ENCODE measurements at places on chromosomes 16 and 17.

- peak; percentile 45 for DNase-seq
- H3K27me3 ChIP-seq: no peaks in the 10 kb centered on the region
- no peak overlapping the region for H3K4me3 ChIP-seq
- no peak overlapping the region for H3K27ac ChIP-seq
Measured at GRCh38 chr17:79706931-79707850, 23.6 kb upstream of the ENPP7 start.

DNA sequence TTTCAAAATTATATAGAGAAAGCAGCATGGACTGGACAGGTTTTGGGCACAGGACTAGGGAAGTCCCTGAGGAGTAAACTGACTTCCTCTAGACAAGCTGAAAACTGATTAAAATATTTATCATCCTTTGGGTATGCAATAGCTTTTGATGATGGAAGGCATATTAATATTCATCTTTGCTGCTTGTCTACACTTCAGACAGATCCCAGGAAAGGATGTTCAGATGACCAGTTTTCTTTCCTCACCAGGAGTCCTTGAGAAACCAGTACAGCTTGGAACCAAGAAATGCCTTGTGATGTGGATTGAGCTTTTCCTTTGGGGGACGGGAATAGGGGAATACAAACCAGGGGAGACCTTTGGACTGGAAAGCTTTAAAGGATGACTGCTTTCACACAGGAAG, 195.5 kb downstream of the FTO start:
- H3K27me3 ChIP-seq: no peaks in the 10 kb centered on the region
- no peak overlapping the region for H3K4me3 ChIP-seq
- H3K4me1 ChIP-seq: peaks cover 18% of the 10 kb centered on the region
- no peaks in the 10 kb centered on the region for H3K36me3 ChIP-seq
- H3K27ac ChIP-seq: no peak overlapping the region
- DNase-seq: peak; percentile 7

DNA sequence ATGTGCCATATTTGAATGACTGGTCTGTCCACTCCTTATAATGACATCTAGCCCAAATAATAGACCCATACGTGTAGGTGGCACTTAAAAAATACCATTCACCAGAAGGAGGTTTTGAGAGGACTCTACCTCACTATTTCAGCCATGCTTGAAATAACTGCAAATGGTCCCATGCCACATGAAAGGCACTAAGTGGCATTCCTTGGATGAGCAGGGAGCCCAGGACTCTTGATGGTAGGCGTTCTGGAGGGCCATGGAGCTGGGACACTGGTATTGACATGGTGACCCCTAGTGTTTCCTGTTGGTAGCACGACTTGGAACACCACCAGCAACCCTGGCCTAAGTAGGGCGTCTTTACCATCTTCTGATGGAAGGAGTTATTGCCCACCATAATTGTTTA, 148.7 kb upstream of the ZFHX3 start:
- H3K4me3 ChIP-seq: no peak overlapping the region
- H3K27me3 ChIP-seq: no peaks in the 10 kb centered on the region
- peak; percentile 74 for DNase-seq

DNA sequence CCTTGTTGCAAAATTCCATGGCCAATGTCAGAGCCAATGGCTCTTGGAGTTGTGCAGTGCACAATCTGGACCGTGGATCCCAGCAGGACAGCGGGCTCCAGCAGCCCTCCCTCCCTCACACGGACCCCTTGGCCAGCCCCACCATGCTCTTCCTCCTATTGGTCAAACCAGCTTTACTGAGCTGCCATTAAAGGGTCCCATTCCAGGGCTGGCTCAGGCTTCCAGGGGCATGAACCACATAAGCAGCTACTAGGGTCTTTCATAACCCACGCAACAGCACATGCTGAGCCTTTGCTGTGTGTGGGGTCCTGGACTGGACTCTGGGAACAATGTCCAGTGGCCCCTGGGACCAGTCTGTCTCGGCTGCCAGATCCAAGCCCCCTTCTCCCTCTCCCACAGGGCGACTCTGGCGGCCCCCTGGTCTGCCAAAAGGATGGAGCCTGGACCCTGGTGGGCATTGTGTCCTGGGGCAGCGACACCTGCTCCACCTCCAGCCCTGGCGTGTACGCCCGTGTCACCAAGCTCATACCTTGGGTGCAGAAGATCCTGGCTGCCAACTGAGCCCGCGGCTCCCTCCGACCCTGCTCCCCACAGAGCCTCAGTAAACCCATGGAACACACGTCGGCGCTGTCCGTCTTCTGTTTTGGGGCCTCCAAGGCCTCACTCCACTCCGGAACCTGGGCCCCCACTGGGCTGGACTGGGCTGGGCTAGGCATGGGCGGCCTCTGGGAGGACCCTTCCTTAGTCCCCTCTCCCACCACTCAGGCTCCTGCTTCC, 5.7 kb downstream of the CTRB1 start:
- peaks cover 15% of the 10 kb centered on the region for H3K36me3 ChIP-seq
- no peak overlapping the region for H3K27ac ChIP-seq
- no peaks in the 10 kb centered on the region for H3K27me3 ChIP-seq
- H3K4me1 ChIP-seq: no peaks in the 10 kb centered on the region
- no peak for DNase-seq
- H3K4me3 ChIP-seq: no peak overlapping the region

GRCh38 chr16:50731989-50732832, 9.7 kb upstream of the CYLD start:
- no peaks in the 10 kb centered on the region for H3K4me1 ChIP-seq
- DNase-seq: no peak
- no peak overlapping the region for H3K4me3 ChIP-seq
- H3K27me3 ChIP-seq: no peaks in the 10 kb centered on the region

GRCh38 chr17:42937712-42938596, 26.3 kb downstream of the AARSD1 start:
- no peak overlapping the region for H3K4me3 ChIP-seq
- H3K27me3 ChIP-seq: peaks cover 3% of the 10 kb centered on the region
- no peak overlapping the region for H3K27ac ChIP-seq
- peak; percentile 80 for DNase-seq
- H3K4me1 ChIP-seq: no peaks in the 10 kb centered on the region

DNA sequence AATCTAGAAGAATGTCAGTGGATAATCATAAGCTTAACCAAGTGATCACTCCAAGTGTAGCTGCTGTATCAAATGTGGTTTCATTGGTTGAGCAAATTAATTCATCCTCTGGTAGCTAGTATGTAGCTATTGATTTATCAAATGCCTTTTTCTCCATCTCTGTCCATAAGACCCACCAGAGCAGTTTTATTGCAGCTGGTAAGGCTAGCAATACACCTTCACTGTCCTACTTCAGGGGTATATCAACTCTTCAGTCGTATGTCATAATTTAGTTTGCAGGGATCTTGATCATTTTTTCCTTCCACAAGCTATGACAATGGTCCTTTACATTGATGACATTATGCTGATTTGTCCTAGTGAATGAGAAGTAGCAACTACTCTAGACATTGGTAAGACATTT, 158.8 kb downstream of the PRKCB start:
- no peaks in the 10 kb centered on the region for H3K4me1 ChIP-seq
- DNase-seq: no peak
- no peak overlapping the region for H3K27ac ChIP-seq
- no peaks in the 10 kb centered on the region for H3K36me3 ChIP-seq

DNA sequence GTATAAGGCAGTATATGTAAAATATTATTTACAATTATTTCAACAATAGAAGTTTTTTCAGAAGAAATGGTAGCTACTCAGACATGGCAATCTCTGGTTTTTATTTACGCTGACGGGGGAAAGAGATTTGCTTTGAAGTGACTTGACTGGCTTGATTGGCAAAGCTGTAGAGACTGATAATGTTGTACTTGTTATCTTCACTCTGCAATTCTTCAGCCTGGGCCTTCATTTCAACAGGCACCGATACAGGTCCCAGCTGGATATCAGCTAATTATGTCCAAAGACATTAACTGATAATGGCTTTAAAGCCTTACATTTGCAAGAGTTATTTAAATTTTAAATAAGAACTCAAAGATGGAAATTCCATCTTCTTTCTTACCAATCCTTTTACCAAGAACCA, 151.4 kb upstream of the HS3ST3A1 start:
- H3K4me3 ChIP-seq: no peak overlapping the region
- peaks cover 8% of the 10 kb centered on the region for H3K4me1 ChIP-seq
- no peak for DNase-seq
- H3K36me3 ChIP-seq: no peaks in the 10 kb centered on the region
- no peaks in the 10 kb centered on the region for H3K27me3 ChIP-seq

GRCh38 chr16:12876778-12877177, 24.6 kb upstream of the SHISA9 start:
- H3K4me3 ChIP-seq: no peak overlapping the region
- H3K27me3 ChIP-seq: no peaks in the 10 kb centered on the region
- H3K4me1 ChIP-seq: peaks cover 8% of the 10 kb centered on the region
- H3K36me3 ChIP-seq: no peaks in the 10 kb centered on the region

DNA sequence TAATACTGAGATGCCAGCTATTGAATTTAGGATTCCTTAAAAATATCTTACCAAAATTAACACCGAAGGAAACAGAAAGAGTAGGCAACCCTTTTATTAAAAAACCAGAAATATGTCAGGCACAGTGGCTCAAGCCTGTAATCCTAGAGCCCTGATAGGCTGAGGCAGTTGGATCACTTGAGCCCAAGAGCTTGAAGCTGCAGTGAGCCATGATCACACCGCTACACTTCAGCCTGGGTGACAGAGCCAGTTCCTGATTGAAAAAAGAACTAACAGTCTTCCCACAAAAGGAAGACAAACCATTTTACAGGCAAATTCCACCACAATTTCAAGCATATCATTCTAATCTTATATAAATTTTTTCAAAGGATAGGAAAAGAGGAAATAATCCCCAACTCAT, 15.6 kb downstream of the SLFN12 start:
- no peaks in the 10 kb centered on the region for H3K27me3 ChIP-seq
- H3K27ac ChIP-seq: no peak overlapping the region
- H3K4me1 ChIP-seq: no peaks in the 10 kb centered on the region
- peaks cover 63% of the 10 kb centered on the region for H3K36me3 ChIP-seq
- no peak overlapping the region for H3K4me3 ChIP-seq
- no peak for DNase-seq

DNA sequence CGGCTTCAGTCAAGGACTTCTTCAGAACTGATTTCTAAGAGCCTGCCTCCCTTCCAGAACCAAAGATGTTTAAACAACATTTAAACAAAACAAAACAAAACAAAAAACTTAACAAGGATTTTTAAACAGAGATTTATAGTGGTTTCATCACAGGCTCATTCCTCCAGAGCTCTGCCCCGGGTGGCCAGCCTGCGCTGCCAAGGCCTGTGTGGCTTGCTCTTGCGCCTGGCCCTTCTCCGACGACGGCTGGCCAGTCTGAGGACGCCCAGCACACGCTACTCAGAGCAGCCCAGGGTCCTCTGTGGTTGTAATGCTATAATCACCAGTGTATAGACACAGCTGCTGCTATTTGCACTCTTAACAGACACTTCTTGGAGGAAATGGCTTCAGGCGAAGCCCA, 307.2 kb upstream of the MYOCD start:
- H3K36me3 ChIP-seq: no peaks in the 10 kb centered on the region
- H3K27ac ChIP-seq: no peak overlapping the region
- H3K4me3 ChIP-seq: no peak overlapping the region
- H3K4me1 ChIP-seq: no peaks in the 10 kb centered on the region
- no peaks in the 10 kb centered on the region for H3K27me3 ChIP-seq

DNA sequence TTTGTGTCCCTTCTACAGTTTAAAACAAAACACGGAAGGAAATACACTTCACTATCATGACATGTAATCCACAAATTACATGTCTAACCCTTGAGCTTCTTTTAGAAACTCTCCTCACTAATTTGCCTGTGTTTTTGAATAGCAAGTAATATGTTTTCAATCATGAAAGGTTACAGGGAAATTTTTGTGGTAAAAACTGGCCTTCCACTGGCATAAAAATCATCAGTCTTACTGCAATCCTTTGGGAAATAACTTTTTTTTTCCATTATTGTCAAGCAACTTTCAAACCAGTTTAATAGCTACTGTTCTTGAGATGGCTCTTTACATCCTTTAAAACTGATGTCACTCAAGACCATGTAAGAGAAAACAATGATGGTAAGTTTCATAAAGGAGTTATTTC, 27.0 kb downstream of the MYO1D start:
- H3K36me3 ChIP-seq: no peaks in the 10 kb centered on the region
- H3K27ac ChIP-seq: no peak overlapping the region
- peaks cover 16% of the 10 kb centered on the region for H3K4me1 ChIP-seq
- no peak overlapping the region for H3K4me3 ChIP-seq
- peak; percentile 60 for DNase-seq

GRCh38 chr16:86576591-86577313, 1.6 kb upstream of the FOXL1 start:
- H3K27ac ChIP-seq: peak overlapping the region; percentile 86
- peak; percentile 60 for DNase-seq
- no peaks in the 10 kb centered on the region for H3K27me3 ChIP-seq
- peaks cover 40% of the 10 kb centered on the region for H3K4me1 ChIP-seq
- H3K4me3 ChIP-seq: peak overlapping the region; percentile 81

DNA sequence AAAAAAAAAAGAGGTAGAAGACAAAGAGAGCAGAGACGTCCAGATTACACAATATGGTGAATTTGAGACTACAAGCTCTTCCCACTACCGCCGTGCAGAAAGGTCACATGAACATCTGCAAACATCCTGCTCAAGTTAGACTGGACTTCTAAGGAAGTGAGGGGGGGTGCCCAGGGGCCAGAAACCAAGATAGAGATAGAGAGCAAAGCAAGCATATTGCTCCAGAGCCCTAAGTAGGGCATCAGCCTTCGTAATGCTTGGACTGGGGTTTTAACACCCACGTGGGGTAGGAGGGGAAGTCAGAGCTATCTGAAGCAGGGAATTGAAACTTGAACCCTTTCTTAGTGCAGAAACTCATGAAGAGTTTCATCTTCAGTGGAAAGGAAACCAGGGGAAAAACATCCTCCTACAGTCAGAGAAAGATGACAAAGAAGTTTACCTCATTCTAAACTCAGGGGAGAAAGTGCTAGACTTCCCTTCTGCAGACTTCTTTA, 8.7 kb downstream of the CLEC19A start:
- no peaks in the 10 kb centered on the region for H3K36me3 ChIP-seq
- H3K27me3 ChIP-seq: no peaks in the 10 kb centered on the region
- no peak overlapping the region for H3K27ac ChIP-seq
- DNase-seq: no peak
- H3K4me3 ChIP-seq: no peak overlapping the region
- no peaks in the 10 kb centered on the region for H3K4me1 ChIP-seq

GRCh38 chr17:12089809-12090384, 69.2 kb downstream of the MAP2K4 start:
- no peak overlapping the region for H3K4me3 ChIP-seq
- no peak overlapping the region for H3K27ac ChIP-seq
- peak; percentile 56 for DNase-seq
- no peaks in the 10 kb centered on the region for H3K27me3 ChIP-seq
- H3K4me1 ChIP-seq: peaks cover 11% of the 10 kb centered on the region
